Myocyte (in vitro differentiated cells): ENCODE measurements at places on chromosomes 12 and 14.

- no peak for DNase-seq
Measured at GRCh38 chr12:124881123-124881522, 17.5 kb upstream of the SCARB1 start.

- DNase-seq, result no peak
Measured at GRCh38 chr12:42482041-42482747, 107.4 kb downstream of the PRICKLE1 start.

GRCh38 chr12:78641837-78642423 is 222.6 kb upstream of the SYT1 start:
- no peak for DNase-seq

GRCh38 chr12:131528144-131528543 is 182.7 kb upstream of the SFSWAP start:
- no peak for DNase-seq

DNA sequence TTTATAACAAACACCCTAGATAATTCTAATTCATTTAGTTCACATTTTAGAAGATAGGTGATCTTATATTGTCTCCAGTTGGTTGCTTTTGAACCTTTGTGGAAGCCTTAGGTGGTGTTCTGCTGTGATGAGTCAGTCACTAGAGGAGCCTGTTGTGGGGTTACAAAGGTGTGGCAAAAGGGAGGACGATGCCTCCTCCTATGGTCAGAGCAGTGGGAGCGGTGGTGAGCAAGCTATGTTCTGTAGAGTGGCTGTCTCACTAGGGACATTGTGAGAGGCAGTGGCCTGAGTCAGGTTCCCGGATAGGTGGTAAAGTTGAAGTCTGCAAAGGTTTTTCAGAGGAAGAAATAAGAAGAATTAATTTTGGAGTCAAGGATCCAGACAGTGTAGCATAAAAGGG is 71.6 kb upstream of the USP44 start:
- no peak for DNase-seq

DNA sequence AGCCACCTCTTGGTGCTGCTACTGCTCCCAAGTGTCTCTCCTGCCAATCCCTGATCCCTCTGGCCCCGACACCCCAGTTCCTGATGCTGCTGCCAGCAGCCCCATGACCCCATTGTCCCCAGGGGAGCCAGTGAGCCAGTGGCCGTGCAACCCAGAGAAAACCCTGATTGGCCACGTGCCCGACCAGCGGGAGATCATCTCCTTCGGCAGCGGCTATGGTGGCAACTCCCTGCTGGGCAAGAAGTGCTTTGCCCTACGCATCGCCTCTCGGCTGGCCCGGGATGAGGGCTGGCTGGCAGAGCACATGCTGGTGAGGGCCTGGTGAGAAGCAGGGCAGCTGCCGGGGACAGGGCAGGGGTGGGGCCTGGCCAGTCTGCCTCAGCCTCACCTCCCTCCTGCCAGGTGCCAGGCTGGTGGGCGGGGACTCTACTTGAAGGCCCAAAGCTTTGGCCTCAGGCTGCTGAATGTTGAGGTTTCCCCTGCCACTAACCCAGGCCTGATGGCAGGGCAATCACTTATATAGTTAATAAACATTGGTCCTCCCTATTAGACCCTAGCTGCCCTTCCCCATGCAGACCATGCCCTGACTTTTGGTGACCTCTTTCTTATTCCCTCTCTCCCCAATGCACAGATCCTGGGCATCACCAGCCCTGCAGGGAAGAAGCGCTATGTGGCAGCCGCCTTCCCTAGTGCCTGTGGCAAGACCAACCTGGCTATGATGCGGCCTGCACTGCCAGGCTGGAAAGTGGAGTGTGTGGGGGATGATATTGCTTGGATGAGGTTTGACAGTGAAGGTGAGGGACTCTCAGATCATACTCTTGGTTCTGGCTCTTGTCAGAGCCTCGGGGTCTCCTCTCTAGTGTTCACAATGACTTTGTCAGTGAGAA is 5.1 kb downstream of the PCK2 start:
- DNase-seq, result peak; percentile 5

- DNase-seq, result no peak
Measured at GRCh38 chr14:87892763-87893162, 100.2 kb downstream of the GALC start.

DNA sequence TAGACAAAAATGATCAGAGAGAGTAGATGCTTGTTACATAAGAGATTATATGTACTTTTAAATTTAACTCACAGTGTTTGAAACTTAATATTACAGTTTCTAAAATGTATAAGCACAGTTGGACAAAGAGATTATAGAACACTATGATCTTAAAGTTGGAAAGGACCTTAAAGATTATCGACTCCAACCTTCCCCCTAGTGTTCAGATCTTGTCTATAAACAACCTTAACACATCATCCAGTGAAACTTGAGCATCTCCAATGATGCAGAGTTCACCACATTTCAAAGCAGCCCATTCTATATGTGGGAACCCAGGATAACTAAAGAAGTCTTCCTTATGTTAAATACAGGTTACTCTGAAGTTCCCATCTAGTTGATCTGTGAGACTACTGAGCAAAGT is 480.8 kb downstream of the RMST start:
- DNase-seq, result no peak

DNA sequence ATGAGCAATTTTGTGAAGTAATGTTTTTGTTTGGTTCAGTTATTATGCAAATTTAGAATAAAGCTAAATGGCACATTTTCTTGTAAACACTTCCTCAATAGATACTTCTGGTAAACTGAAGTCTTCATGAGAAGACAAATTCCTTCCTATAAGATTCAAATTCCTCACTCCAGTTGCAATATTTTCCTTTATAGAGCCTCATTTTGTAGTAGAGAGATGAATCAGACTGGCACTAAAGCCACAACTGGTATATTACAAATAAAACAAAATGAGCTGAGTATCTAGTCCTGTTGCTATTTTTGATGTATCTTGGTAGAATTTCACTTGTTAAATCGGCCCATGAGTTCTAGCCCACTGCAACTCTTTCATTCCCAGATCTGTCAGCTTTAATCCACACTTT is 5.5 kb downstream of the LGR5 start:
- DNase-seq, result no peak

DNA sequence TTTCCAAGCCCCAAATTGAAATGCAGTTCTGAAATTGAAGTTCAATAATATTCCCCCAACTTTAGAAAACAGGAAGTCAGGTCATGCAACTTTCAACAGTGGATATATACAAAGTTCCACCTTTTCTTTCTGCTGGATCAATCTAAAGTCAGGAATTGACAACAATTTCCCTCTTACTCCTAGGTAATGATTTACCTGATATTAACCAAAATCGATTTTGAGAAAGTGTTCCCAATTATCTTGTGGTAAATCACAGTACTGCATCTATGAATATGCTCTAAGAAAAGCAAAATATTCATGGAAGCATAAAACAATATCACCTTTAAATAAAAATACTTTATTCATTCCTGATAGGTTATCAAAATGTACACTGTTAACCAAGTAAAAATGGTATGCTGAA is 28.4 kb downstream of the BDKRB1 start:
- DNase-seq, result no peak

DNA sequence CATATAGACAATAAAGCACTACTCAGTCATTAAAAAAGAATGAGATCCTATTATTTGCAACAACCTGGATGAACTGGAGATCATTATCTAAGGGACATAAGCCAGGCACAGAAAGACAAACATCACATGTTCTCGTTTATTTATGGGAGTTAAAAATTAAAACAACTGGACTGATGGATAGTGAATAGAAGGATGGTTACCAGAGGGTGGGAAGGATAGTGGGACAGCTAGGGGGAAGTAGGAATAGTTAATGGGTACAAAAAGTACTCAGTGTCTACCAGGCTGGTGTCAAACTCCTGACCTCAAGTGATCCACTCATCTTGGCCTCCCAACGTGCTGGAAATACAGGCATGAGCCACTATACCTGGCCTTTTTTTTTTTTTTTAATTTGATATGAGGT is 56.7 kb upstream of the KTN1 start:
- no peak for DNase-seq

DNA sequence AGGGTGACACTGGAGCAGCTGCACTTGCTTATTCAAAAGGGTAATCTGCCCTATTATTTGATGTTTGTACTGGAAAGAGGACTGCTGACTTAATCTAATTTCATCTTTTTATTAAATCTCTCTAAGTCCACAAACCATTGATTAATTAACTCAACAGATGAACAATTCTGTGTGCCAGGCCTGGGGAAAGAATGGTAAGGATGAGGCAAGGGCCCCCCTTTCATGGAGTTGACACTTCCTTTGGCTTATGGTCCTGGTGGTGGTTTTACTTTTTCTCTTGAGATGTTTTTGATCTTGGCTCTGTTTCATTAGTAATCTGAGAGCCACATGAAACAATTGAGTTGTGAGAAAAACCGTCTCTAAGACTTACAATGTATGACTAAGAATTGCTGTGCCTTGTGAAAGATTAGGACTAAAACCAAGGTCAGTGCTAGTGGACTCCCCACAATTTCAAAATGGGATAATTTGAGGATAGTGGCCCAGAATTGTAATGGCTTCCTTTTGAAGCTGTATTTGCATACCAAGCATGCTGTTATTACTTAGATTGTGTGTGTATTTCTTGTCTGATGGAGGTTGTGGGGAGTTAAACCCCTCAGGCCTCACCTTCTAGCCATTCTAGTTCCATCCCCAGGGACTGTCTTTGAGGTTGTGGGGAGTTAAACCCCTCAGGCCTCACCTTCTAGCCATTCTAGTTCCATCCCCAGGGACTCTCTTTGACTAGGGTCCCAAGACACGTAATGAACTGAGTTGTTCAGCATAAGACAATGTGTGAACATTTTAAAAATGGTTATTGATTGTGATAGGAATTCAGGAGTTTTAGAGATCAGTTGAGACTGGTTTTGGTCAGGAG is 52.5 kb upstream of the EVL start:
- DNase-seq, result peak; percentile 63

DNA sequence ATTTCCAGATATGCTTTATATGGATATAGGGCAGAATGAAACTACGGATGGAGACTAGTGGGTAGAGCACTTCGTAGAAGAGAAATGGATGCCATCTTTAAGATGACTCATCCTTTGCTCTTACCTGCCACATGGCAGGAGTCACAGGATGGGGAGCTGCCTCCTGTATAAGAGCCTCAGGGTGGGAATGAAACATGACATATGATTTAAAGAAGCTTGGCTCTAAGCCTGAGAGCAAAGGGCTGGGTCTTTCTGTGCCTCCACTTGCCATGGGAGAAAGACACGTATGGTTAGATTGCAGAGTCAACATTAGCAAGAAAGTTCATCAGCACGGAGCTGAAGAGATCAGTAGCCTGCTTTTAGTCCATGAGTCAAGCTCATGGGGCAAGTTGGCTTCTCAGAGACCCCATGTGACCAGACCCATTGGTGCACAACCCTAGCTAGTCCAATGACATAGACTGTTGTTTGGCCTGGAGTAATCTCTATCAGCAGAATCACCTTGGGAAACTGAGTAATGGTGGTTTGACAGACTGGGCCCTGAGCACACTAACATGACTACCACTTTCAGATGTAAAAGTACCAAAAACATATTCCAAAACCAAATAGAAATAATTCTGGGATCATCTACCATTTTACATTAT is 38.1 kb upstream of the IL22 start:
- no peak for DNase-seq

DNA sequence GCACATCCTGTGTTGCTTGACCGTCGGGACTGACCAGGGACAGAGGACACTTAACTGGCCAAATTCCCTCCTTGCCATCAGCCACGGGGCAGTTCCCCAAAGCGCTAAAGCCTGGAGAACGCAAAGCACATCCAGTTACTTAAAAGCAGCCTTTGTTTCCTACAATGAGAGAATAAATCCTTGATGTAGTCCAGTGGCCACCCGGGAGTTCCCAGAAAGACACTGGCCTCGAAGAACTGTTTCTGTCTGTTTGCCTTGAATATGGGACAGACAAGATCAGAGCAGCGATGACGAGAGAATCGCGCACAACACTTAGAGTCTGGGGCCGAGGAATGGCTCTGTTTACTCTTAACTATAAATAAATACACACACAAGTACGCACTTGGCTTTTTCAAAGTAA is 102.2 kb downstream of the TNFAIP2 start:
- no peak for DNase-seq

- DNase-seq, result peak; percentile 92
Measured at GRCh38 chr14:55051423-55052268, at the start of gene MAPK1IP1L. Gene MAPK1IP1L (plus strand): TSS chr14:55051647. CDS start chr14:55061684, 10,037 bp downstream.

GRCh38 chr12:30026621-30027234 is 243.0 kb upstream of the TMTC1 start:
- peak; percentile 9 for DNase-seq

DNA sequence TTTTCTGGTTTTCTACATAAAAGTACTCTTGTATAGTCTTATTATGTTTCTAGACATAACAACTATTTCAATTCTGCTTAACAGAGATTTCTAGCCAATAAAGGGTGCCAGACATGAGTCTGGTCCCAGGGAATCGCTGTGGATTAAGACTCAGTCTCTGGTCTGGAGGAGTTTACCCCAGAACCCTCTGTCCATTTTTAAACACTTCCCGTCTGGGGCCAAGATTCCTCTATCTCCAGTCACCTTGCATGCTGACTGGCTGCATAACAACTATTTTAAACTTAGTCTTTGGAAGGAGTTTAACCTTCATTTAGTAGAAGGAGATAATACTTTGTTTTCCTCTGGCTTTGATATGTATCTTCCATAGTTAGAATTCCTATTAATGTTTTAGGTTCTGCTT is 163.1 kb upstream of the IFNG-AS1 start:
- DNase-seq, result no peak

DNA sequence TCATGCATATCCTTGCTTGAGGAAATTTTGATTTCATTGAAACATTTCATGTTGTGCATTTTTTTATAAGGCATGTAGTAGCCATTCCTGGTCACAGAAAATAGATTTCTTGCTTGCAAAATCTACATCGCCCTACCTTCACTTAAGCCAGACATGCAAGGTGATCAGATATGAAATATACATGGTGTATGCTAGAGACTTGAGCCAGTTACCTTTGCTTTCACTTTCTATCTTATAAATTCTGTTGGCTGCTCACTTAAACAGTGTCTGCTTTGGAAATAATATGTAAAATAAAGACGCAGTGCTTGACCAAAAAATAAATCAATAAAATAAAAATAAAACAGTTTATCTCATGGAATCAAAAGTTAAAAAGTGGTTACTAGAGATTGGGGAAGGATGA is 136.5 kb downstream of the LRFN5 start:
- DNase-seq, result no peak

DNA sequence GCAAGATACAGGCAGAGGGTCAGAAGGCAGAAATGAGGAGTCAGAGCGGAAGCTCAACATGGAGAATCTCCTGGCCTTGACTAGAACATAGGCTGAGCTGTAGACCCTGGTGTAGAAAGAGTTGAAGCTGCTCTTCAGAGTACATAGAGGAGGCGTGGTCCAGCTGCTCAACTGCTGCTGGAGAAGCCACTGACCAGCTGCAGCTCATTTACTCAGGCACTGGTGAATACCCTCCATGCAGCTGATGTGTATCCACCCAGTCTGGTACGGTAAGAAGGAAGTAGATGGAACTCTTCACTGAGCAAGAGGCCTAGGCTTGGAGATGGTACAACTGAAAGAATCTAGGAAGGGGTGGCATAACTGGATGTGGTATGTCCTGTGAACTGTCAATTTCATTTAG is 148.8 kb upstream of the DHRS4 start:
- DNase-seq, result no peak

- DNase-seq, result peak; percentile 44
Measured at GRCh38 chr12:21169878-21170472, 39.0 kb downstream of the SLCO1B1 start.
